NT2/D1 (cell line): ENCODE measurements at places on chromosomes 3 and 15.

GRCh38 chr3:197542741-197543454 lies 12.9 kb downstream of the BDH1 start:
- no peak for DNase-seq

GRCh38 chr3:107685383-107685782 lies 162.6 kb downstream of the BBX start:
- no peak for DNase-seq

GRCh38 chr15:52529341-52529924 lies 753 bp upstream of the MYO5A start:
- no peak for DNase-seq

DNA sequence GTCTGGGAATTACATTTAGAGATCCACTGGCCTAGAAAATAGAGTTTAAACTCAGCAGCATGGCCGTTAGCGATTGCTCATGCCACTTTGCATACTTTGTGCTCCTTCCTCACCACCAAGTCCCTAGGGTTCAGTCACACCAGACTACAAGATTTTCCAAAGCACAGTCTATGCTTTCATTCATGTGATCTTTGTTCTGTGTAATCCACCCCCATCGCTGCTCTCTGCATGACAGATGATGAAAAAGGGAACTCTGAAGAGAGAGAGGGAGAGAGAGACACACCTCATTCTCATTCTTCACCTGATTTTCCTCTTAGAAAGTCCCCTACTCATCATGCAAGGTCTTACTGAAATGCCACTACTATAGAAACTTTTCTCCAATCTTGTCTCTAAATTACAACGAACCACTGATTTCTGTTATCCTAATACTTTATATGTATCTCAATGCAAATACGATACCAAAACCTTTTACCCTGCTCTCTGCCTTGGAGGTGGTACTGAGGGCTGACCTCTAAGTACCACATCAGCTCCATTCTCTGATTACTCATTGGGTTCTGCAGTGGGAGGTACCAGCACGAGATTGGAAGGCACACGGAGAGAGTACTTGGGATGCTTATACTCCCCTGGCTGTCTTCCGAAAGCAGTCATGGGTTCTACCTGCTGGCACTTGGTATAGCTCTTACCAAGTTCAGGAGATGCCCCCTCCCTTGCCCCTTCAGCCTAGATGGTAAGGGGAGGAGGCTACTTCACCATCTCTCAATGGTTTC lies 1.1 kb upstream of the PARP15 start:
- DNase-seq: no peak

DNA sequence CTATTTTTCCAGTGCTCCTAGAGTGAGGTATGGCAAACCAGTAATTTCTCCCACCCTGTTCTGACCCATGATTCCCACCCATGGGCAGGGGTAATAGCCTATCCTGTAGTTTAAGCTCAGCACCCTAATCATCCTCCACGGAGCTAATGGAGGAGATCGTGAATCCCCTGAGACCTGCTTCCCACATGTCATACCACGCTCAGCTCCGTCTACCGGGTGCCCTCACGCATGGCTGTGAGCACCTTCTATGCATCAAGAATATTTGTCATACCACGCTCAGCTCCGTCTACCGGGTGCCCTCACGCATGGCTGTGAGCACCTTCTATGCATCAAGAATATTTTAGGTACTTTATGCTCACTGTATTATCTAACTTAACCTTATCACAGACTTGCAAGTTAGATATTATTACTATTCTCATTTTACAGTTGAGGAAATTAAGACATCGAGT lies 104.7 kb upstream of the PFN2 start:
- DNase-seq: no peak

- peak; percentile 62 for DNase-seq
Observed at GRCh38 chr3:65672871-65673815, 365.6 kb downstream of the MAGI1 start.

GRCh38 chr15:59818336-59818735 lies 129.2 kb upstream of the BNIP2 start:
- DNase-seq: no peak

DNA sequence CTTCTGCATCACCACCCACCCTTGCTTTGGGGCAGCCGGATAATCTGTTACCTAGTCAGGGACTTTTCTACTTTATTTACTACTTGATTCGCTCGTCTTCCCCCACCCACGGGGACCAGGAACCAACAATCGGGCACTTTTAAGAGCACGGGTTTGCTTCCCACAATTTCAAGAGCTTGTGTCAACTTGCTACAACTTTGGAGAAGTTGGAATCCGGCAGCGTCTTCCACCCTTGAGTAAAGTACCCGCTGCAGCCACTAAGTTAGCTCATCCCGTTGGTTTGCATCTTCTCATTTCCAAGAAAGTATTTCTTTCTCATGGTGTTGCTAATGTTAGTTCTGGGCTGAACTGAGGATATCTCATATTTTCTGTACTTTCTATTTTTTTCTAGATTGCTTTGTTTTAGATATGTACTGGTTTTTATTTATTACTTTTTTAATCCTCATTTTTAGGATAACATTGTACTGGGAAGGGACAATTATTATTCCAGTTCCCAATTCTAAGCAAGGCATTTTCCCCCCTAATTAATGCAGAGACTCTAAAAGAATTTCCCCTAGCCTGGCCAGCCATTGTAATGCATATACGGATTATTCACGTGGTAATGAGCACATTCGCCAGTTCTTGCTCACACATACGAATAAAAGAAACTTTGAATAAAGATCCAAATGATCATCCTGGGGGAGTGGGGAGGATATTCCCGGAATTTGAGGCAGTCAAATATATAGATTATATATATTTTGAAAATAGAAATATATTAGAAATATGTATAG lies 4.0 kb downstream of the SOX2 start:
- DNase-seq: no peak

DNA sequence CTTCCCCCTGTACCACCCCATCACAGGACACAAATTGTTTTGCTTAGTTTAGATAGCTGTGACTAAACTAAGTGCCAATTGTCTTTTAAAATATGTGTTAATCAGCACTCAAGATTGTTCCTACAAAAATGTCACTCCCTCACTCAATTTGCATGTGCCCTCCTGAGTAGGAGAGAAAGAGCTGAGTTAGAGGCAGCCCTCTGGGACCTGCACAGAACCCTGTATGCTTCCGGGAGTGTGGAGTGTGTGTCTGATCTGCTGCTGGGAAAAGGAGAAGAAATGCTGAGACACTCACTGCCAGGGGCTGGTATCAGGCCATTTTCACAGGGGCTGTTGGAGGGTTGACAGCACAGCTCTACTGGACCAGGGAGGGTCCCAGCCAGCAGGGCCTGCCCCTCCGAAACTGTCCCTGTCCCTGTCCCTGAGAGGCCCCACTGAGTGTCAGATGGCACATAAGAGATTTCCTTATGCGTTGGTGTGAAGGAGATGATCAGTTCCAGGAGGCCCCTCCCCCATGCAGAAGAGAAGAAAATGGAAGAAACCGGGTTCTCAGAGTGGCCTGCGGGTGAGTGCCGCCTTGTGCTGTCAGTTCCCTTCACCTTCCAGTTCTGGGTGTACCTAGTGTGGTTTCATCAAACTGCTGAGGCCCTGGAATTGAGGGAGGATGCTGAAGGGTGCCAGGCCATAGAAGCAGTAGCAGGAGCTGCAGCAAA lies 3.9 kb upstream of the B3GNT5 start:
- DNase-seq: no peak

DNA sequence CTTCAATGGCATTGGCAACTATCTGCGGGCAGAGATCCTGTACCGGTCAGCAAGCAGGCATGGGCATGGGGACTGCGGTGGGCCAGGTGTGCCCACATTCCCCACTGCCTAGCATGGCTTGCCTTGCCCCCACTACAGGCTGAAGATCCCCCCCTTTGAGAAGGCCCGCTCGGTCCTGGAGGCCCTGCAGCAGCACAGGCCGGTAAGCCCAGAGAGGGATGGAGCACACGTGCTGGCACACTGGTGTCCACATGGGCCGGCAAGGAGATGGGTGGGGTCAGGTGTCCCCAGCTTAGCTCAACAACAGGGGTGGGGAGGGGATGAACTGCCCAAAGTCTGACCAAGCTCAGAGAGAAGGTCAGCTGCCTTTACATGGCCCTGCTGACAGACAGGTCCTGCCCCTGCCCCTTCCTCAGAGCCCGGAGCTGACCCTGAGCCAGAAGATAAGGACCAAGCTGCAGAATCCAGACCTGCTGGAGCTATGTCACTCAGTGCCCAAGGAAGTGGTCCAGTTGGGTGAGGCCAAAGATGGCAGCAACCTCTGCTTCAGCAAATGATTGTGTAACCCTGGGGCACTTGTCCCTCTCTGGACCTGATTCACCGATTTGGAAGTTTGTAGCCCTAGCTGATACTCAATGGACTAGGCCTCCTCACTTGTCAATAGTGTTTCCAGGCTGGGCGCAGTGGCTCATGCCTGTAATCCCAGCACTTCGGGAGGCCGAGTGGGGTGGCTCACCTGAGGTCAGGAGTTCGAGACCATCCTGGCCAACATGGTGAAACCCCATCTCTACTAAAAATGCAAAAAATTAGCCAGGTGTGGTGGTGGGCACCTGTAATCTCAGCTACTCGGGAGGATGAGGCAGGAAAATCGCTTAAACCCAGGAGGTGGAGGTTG lies 5.6 kb downstream of the NEIL1 start:
- DNase-seq: no peak
